ENCODE measurements at places on chromosomes 12 and 14. TPM values are rescaled to one million over a fixed set of nuclear protein-coding genes. Genes with fewer than 3 reads are reported as not detected.

MIP gene
- 0.34 TPM for total RNA-seq

RHOJ gene
- 18.3 TPM for total RNA-seq

COL2A1 gene
- total RNA-seq, result not detected

TAS2R9 gene
- not detected for total RNA-seq

P2RX2 gene
- total RNA-seq, result not detected

MOK gene
- total RNA-seq, result 18.4 TPM

Data from right cardiac atrium (tissue), 5 donors.